ENCODE measurements at places on chromosomes 1 and 21.
A peak's percentile ranks its signal among the peaks of the same experiment; 100 is the strongest.

- no peak for DNase-seq
Measured at GRCh38 chr1:31715873-31716220, 12.0 kb upstream of the COL16A1 start.

- no peak for DNase-seq
Measured at GRCh38 chr1:151293093-151293492, 11.0 kb downstream of the ZNF687 start.

GRCh38 chr1:60169206-60169605 lies 95.6 kb upstream of the C1orf87 start:
- DNase-seq, result no peak

DNA sequence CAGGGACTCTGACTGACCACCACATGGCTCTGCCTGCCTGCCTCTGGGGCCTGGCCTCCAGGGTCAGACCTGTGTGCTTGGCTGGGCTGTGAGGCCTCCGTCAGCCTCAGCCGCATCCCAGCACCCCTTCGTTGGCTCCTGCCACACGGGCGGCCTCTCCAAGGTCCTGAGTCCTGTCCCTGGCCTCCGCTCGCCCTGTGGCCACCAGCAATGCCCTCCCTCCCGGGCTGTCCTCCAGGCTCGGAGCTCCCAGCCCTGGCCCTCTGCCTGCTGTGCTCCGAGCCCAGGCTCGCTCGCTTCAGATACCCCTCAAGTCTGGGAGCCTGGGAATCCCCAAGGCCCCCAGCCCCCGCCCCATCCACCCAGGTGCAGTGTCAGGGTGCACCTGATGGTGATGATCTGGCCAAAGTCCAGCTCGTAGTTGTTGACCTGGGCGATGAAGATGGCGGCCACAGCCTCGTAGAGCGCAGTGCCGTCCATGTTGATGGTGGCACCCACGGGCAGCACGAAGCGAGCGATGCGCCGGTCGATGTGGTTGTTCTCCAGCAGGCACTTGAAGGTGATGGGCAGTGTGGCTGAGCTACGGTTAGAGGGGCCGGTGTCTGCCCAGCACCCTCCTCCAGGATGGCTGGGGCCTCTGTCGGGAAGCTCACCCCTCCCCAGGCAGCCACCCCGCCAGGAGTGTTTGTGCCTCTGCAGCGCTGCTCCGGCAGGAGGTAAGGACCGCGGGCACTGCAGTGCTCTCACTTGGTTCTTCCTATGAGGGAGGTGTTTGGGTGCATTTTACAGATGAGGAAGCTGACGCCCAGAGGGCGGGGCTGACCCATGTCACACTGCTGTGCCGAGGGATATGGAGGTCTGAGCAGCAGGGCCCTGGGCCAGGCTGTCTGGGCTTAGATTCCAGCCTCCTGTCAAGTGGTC lies 28.5 kb downstream of the PODN start:
- no peak for DNase-seq

GRCh38 chr21:35488946-35489345 lies 439.8 kb upstream of the RUNX1 start:
- no peak for DNase-seq

DNA sequence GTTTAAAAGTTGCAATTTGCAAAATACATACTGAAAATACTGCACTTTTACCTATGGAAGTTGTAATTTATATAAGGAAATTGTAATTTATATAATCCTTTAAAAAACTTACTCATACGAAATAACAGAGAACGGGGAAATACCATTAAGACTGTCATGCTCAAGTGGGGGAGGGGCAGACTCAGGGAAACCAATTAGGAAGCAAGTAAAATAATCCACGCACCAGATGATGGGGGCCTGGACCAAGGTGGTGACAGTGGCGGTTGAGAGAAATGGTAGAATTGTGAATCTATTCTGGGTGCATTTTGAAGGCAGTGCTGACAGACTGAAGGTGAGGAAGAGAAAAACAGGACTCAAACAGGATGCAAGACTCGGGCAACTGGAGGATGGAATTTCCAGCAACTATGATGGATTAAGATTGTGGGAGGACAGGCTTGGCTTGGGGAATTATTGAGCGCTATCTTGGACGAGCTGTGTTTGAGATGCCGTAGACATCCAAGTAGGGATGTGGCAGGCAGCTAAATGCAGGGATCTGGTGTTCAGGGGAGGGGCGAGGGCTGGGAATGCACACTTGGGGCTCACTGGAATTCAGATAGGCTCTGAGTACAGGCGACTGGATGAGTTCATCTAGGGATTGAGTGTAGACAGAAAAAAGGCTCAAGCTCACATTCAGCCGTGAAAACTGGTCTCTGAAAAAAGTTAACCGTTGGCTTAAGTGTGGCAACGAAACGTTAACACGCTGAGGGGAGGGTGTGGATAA lies 977 bp downstream of the LCA5L start:
- no peak for DNase-seq

DNA sequence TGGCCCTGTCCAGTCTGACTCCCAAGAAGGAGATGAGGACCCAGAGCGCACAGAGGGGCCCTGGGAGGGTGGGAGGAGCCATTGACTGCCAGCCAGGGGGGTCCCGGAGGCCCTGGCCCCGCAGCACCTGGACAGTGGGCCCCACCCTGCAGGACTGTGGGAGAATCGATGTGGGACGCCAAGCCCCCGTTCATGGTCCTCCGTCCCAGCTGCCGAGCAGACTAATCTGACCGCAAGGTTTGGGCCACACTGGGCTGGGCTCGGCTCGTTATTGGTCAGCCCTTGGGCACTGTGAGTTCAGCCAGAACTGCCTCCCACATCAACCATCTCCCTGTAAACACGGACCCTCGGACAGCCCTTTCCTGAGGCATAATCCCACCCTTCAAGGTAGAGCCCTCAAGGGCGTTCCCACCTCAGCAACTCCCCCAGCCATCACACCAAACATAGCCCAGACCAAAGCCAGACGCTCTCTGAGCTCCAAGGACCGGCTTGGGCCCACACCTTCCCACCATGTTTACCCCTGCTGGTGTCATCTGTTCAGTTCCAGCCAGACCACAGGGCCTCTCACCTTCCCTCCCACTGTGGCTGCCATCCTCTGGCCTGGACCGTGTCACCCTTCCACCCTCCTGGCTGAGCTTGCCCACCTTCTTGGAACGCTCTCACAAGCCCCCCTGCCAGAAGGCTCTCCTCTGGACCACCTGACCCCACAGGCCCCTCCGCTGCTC lies 16.2 kb upstream of the POFUT2 start:
- DNase-seq, result no peak

DNA sequence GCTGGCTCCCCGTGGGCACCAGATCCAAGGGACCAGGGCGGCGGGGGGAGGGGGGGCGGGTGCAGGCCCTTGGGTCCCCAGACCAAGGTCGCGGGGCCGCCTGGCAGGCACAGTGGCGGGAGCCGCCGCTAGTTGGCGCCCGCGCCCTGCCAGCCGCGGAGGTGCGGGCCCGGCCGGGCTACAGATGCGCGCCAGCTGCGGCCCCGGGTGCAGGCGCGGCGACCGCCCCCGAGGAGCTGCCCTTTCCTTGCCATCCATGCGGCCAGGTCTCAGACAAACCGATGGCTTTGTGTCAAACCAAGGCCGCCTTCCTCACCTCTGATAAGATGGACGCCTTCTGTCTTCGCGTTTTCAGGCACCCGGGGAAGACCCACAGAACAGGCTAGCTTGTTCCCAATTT lies 2.2 kb upstream of the RUNX3 start:
- no peak for DNase-seq

- DNase-seq, result no peak
Measured at GRCh38 chr1:175150596-175151319, 41.8 kb downstream of the KIAA0040 start.

DNA sequence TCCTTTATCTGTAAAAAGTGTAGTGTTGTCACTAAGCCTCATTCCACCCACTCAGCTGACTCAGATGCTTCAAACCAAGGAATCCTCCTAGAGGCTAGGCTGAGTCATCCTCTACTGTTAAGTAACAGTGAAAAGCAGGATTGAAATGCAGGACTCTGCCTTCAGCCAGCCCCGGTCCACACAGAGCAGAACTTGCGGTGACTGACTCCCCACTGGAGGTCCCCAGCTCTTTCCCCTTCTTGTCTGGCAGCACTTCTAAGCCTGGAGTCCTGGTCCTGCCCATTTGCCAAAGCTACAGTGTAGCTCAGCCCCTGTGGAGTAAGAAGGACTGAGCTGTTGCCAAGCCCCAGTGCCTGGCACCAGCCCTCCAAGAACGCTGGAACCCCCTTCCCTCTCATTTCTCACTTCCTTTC lies 1.7 kb downstream of the RAB7B start:
- no peak for DNase-seq

DNA sequence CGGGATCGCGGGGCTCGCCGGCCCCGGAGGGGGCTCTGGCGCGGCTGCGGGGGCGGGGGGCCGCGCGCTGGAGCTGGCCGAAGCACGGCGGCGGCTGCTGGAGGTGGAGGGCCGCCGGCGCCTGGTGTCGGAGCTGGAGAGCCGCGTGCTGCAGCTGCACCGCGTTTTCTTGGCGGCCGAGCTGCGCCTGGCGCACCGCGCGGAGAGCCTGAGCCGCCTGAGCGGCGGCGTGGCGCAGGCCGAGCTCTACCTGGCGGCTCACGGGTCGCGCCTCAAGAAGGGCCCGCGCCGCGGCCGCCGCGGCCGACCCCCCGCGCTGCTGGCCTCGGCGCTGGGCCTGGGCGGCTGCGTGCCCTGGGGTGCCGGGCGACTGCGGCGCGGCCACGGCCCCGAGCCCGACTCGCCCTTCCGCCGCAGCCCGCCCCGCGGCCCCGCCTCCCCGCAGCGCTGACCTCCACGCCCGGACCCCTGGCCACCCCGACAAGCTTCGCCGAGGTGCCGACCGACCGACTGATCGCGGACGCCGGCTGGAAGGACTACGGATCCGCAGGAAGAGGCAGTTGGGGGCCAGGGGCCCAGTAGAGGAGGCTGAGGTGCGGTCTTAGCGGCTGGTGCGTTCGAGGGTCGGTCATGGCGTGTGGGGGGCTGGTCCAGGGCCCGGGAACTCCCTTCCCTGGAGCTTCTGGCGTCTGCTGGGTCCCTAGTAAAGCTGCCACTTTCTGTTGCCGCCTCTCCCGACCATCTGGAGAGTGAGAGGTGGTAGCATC lies 711 bp downstream of the TRNP1 start:
- DNase-seq, result no peak

GRCh38 chr1:26529655-26530409 lies at the start of gene RPS6KA1:
RPS6KA1 (plus strand) TSS chr1:26529761; CDS start chr1:26529921, 160 bp downstream.
- peak; percentile 22 for DNase-seq

- DNase-seq, result no peak
Measured at GRCh38 chr1:214838351-214838750, 235.4 kb downstream of the CENPF start.

- no peak for DNase-seq
Measured at GRCh38 chr1:68183895-68184294, 48.4 kb downstream of the WLS start.

DNA sequence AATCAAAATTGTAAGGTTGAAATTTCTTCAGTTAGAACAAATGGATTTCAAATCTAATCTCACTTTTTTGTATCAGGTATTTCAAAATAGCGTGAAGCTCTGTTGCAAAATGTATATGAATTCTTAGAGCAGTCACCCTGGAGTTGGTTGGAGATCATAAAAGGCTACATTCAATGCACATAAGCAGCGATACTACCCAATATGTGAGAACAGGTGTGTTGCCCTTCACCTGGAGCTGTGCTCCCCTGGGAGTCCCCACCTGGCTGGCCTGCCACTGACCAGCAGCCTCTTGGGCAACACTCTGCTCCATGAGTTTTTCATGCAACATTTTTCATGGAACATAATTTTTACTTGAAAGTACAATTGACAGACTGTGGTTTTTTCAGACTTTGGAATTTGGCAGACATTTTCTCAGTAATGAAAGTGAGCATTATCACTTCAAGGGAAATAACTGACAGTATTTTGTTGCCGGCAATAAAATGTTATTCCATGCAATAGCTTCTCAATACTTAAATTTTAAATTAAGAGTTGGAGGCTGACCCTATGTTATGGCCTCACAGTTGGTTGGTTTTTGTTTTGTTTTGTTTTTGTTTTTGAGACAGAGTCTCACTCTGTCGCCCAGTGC lies 95.1 kb downstream of the ST3GAL3 start:
- DNase-seq, result no peak

Data from substantia nigra (tissue), 51 donors.